ENCODE measurements at places on chromosomes 2 and 18.
A peak's percentile ranks its signal among the peaks of the same experiment; 100 is the strongest.

DNA sequence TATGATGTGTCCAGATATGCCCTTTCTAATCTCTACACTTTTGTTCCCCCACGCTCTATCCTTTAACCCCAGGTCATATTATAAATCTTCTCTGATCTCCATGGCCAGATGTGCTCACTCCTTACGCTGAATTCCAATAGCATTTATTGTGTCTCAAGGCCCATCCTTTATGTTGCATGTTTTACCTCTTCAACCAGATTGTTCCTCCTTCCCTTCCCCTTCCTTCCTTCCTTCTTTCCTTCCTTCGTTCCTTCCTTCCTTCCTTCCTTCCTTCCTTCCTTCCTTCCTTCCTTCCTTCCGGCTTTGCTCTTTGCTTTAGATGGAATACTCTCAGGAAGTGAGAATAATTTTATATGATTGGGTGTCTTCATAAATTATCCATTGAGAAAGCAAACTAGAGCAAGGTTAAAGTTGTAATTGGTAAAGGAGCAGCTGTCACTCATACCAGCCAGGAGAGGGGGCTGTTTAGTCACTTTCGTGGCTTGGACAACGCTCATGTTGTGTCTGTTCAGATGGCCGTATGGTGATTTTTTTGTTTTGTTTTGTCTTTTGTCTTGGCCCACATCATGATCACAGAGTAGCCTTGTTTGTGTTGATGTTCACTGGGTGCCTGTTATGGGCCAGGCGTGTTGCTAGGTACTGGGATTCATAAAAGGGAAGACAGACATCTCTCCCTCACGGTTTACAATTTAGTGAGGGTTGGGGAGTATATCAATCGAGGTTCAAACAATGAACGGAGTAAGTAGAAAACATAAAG is 68.0 kb downstream of the DAW1 start:
- DNase-seq = peak; percentile 33

- DNase-seq = no peak
These were observed 196.9 kb downstream of the HAUS1 start for GRCh38 chr18:46301081-46301480.

- peak; percentile 7 for DNase-seq
These were observed 326.6 kb upstream of the ID2 start for GRCh38 chr2:8355102-8355859.

GRCh38 chr2:72759755-72760154 is 66.1 kb downstream of the EXOC6B start:
- DNase-seq = no peak

- DNase-seq = no peak
These were observed 38.6 kb downstream of the MGAT4A start for GRCh38 chr2:98692090-98693054.

- DNase-seq = peak; percentile 42
These were observed 1.2 kb upstream of the BCL11A start for GRCh38 chr2:60554646-60555065.

GRCh38 chr2:238155761-238156694 is 2.7 kb upstream of the ERFE start:
- peak; percentile 45 for DNase-seq

GRCh38 chr2:98028931-98029717 is 33.4 kb upstream of the TMEM131 start:
- DNase-seq = no peak

DNA sequence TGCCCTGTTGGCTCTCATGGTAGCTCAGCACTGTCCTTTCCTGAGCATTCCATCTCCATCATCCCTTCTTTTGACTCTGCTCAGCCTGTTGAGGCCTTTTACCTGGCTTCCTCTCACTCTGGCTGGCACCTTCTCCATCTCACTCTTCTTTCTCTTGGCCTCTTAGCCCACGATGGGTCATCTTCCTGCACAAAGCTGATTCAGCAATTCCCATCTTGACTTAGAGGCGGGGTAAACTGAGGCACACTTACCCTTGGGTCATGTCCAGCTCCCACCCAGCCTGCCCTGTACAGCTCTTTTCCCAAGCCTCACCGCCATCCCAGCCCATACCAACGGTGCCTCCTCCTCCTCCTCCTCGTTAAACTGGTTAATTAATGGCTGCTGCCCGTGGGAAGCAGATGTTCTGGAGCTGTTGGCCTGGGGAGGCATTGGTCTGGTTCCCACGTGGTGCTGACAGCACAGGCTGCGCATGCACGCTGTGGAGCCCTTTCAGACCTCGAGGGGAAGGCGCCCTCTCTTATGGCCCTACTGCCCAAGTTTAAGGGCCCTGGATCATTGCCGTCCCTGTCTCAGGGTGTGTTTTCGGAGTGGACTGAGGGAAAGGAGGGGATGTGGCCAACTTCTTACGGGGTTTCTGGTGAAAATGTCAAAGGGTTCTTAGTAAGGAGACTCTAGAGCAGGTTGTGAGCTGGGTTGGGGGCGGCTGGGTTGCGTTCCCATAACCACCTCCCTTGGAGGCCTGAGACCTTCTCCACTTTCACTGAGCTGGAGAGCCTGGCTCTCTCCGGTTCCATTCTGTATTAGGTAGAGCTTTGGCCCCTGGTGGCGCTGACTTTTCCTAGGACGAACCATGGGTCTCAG is 10.9 kb downstream of the WNT10A start:
- DNase-seq = no peak

- DNase-seq = no peak
These were observed 476.5 kb downstream of the LRP1B start for GRCh38 chr2:141654311-141654710.

DNA sequence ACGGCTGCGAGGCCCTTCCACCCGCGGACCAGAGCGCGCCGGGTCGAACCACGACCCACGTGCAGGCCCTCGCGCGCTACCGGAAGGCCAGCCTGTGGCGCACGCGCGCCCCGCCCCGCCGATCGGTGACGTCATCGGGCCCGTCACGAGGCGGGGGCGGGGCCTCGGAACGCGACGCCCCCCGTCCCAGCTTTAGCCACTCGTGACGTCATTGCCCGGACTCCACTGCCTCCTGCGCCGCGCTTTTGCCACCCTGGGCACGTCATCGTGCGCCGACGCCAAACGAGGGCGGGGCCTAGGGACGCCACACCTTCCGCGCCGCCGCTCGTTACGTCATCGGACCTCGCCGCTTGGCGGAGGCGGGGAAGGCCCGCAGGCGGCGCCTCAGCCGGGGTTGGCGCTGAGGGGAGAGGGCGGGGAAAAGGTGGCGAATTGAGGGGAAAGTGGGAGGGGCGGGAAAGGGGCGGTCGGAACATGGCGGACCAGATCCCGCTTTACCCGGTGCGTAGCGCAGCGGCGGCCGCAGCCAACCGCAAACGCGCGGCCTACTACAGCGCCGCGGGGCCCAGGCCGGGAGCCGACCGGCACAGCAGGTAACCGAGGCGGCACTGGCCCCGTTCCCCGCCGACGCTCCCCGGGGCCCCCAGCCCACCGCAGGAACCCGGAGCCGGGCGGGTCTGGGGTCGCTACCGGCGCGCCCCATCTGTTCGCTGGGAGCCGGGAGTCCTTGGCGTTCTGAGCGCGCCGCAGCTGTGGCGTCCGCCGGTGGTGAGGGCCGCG is at the start of gene ATP9B:
Gene ATP9B (plus strand): TSS at position 458 of the 780 bp plus-strand sequence. CDS start 17 bp downstream, at position 475.
- peak; percentile 100 for DNase-seq

DNA sequence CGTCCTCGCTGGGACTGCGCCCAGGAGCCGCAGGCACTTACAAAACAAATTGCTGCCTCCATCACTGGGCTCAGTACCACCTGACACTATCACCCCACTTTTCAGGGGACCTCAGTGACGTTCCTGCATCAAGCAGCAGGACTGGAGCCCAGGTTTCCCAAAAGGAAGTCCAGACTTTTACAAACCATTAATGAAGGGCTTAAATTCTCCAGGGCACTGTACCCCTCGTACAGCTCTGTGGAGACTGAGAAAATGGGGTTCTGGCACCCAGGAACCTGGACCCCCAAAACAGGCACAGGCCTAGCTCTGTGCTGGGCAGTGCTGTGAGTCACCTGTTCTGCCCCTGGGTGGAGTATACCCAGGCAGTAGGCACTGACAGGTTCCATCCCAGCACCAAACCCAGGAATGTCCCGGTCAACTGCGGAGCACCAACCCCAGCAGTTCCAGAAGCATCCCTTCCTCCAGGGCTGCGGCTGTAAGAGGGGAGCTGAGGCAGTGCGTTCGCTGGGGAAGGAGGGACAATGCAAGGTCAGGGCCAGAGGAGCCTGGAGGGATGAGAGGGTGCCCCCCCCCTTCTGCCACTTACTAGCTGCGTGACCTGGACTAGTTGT is 24.6 kb upstream of the NOTO start:
- DNase-seq = no peak

GRCh38 chr2:42841344-42841743 is 49.0 kb upstream of the HAAO start:
- no peak for DNase-seq

DNA sequence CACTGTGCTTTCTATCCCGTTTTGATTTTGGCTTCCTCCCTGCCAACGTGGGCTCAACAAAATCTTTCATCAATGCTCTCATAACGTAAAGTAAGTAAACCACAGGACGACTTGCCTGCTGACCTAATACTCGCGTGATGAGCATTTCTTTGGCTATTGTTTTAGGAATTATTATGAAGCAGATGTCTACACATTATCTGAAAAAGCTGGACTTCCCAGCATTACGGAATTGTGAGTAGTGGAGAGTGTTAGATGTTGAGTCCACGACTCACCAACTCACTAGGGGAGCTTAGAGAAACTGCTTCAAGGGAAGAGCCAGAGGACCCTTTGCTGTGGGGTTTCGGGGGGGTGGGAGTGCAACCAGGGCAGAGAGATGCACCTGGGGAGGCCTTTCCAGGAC is 21.9 kb downstream of the HJURP start:
- DNase-seq = no peak

DNA sequence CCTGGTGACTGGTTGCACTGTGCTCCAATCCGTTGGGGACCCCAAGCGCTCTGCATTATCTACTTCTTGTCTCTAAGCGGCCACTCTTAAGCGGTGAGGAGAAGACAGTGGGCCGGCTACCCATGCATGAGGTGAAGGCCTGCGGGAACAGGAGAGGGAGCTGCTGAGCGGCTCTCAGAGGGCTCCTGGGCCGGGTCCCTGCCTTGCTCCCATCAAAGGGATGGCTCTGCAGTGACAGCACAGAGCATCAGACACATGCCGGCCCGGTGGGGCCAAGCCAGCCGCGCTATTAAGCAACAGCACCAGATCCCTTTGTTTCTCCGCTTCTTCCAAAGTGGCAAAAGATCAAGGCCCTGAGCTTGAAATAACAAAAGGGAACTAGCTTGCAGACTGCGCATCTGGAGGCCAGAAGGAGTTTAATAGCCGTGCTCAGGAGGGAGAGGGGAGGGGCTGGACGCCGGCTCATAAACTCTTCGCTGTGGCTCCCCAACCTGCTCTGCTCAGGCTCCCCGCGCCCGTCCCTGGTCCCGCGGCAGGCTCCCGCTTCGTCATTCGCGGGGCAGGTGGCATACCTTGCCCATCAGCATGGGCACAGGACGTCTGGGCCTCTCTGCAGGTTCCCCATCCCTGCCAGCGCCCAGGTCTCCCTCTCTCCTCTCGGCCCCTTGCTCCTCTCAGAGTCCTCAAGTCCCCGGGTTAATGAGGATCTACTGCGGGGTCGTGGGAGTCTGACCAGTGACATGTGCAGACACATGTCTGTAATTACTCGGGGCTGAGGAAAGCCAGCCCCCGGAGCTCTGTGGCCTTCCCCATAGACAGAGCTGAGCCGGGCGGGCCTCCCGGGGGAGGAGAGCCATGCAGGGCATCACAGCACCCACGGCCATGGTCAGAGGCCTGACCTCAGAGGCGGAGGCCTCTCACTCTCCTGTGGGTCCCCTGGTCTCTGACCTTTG is 96.7 kb downstream of the ASB1 start:
- DNase-seq = peak; percentile 4

- peak; percentile 78 for DNase-seq
These were observed 15.6 kb downstream of the TRABD2A start for GRCh38 chr2:84865181-84865783.
